ENCODE measurements at places on chromosomes 2 and 18. TPM values are rescaled to one million over a fixed set of nuclear protein-coding genes. Genes with fewer than 3 reads are reported as not detected.

PRLH gene
- total RNA-seq, result not detected

DYNAP gene
- not detected for total RNA-seq

PRKAG3 gene
- total RNA-seq, result not detected

TUBB8B gene
- not detected for total RNA-seq

TRIM43 gene
- total RNA-seq, result not detected

KANSL3 gene
- 39.1 TPM for total RNA-seq

DNA sequence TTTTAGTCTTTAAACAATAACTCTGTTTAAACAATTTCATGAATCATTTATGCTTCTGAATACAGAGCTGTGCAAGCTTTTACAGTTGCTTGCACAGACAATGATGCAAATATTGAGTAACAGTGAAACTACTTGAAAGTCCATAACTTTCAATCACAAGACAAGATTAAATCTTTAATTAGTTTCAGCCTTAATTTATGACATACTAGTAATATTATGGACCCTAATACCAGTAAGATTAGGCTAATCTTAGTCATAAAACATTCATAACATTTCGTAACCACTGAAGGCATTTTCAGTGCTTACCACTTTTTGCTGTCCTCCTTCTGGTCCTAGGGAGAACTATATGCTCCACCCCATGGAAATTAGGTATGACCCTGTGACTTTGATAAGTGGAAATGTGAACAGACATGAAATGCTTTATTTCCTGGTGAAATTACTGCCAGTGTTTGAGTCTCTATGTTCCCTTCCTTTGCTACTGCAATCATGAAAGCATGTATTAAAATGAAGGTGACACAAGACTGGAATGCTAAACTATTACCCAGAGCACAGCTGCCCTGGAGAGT lies 1.8 kb upstream of the COBLL1 start:
- DNase-seq, result no peak
- H3K27me3 ChIP-seq, result peaks cover 25% of the 10 kb centered on the region
- peaks cover 9% of the 10 kb centered on the region for H3K4me1 ChIP-seq
- no peaks in the 10 kb centered on the region for H3K36me3 ChIP-seq

DNA sequence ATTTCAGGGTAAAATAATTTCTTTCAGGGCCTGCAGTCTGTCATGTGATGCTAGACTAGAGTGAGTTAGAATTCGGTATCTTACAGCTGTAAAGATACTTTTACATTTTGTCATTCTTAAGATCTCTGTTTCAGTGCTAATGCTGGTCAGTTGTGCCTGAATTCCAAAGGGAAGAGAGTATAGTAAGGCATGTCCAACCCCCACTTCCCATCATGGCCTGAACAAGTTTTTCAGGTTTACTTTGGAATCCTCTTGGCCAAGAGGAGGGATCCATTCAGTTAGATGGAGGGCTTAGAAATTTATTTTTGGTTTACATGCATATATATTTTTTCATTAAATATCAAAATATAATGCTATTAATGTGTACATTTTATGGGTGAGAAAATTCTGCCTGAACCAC lies 596.6 kb downstream of the XIRP2 start:
- H3K4me1 ChIP-seq, result no peaks in the 10 kb centered on the region
- H3K27me3 ChIP-seq, result no peaks in the 10 kb centered on the region
- H3K27ac ChIP-seq, result no peak overlapping the region
- H3K4me3 ChIP-seq, result no peak overlapping the region
- no peaks in the 10 kb centered on the region for H3K36me3 ChIP-seq
- DNase-seq, result no peak

- H3K4me1 ChIP-seq, result no peaks in the 10 kb centered on the region
- H3K27ac ChIP-seq, result no peak overlapping the region
- H3K4me3 ChIP-seq, result no peak overlapping the region
- no peaks in the 10 kb centered on the region for H3K36me3 ChIP-seq
- H3K27me3 ChIP-seq, result peaks cover 7% of the 10 kb centered on the region
- DNase-seq, result no peak
These were observed 85.7 kb downstream of the PXDN start for GRCh38 chr2:1658394-1659151.

DNA sequence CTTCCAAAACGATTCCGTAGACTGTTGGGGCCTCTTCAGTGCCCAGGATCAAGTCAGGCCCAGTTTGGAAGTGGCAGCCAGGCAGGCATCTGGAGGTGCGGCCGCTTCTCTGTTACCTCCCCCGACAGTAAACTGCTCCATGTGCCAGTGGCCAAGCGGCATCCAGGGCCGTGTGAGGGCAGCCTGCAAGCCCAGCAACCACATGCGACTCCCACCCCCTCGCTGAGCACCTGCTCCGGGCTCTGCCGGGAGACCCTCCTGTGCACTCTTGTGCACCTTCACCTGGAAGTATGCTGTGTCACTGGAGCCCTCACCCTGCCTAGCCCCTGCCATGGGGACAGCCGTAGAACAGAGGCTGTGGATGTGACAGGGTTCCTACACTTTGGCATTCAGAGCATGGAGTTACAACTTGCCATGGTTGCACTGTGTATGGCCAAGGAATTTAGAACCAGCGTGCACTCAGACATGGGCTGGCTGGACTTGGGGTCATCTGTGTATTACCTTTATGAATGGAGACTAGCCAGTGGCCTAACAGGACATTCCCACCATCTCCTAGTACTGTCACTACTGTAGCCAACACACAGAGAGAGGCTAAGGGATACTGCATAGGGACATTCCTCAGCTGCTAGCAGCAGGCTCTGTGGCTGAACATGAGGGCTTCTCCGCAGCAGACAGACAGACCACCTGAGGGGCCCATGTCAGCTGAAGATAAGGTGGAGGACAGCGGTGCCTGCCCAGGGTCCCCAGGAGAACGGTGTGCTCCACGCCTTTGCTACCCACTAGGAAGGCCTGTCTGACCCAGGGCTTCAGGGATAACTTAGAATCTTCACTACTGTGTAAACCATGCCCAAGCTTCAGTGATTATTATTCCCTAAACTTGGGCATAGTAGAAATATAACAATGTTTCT lies 25.0 kb upstream of the FAHD2A start:
- no peak overlapping the region for H3K27ac ChIP-seq
- no peak overlapping the region for H3K4me3 ChIP-seq
- no peaks in the 10 kb centered on the region for H3K4me1 ChIP-seq
- H3K36me3 ChIP-seq, result no peaks in the 10 kb centered on the region
- peaks cover 12% of the 10 kb centered on the region for H3K27me3 ChIP-seq

GRCh38 chr2:18247282-18248110 lies 313.0 kb downstream of the RDH14 start:
- peaks cover 5% of the 10 kb centered on the region for H3K27me3 ChIP-seq
- H3K36me3 ChIP-seq, result no peaks in the 10 kb centered on the region
- H3K4me1 ChIP-seq, result no peaks in the 10 kb centered on the region
- no peak overlapping the region for H3K27ac ChIP-seq

DNA sequence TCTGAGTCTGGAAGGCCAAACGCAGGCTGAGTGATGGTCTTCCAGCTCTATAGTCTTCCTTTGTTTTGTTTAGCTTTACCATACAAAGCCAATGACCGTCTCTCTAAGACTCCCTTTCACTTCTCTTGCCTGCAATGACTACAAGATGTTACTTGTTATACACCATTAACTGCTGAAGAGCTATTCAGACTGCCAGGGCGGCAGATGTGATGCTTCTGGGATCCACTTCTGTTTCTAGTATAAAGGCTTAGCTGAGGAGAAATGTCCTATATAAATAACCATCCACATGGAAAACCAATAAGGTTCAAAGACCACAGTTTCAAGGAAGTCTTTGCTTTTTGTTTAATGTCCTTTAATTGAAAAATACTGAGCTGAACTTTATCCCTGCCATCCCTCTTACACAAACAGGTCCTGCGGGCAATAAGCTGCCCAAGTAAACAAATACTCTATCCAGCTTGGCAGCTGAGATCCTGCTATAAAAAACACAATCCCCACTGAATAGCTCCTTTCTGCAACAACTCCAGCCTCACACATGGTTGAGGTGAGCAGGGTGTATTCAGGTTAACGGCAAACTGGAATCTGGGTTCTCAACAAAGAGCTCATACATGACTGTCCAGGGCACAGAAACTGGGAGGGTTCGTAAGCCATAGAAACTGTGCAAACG lies 124.6 kb downstream of the VIT start:
- H3K4me1 ChIP-seq, result no peaks in the 10 kb centered on the region
- H3K27me3 ChIP-seq, result no peaks in the 10 kb centered on the region
- H3K36me3 ChIP-seq, result no peaks in the 10 kb centered on the region

DNA sequence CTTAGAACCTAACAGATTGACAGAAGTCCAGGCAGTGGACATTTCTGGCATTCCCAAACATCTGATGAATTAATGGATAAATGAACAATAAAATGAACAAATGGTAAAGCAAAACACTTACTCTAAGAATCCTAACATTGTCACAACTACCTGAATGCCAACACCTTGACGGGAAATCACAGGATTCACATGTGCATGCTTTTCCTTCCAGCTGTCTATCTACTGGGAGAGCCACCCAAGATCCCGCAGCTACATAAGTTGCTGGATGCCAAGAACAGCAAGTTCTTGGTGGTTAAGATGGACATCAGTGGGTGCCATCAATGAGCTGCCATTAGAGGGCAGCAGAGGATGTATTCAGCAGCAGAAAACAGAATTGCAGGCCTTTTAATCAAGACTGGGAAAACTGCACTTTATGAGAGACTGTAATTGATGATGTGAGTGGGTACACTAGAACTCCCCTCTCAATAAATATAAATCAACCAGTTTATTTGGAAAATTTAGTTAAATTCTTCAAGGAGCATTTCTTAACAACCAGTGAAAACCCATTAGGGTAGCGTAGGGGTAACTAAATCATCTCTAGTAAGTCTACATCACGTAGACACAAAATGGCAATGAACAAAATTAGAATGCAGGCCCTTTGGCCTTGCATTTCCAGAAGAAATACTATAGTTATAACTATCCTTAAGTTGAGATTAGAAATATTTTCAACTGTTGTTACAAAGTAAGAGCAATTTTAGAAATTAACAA lies 45.6 kb downstream of the SESTD1 start:
- DNase-seq, result peak; percentile 72
- no peaks in the 10 kb centered on the region for H3K4me1 ChIP-seq
- H3K4me3 ChIP-seq, result no peak overlapping the region
- no peaks in the 10 kb centered on the region for H3K36me3 ChIP-seq
- H3K27ac ChIP-seq, result no peak overlapping the region

DNA sequence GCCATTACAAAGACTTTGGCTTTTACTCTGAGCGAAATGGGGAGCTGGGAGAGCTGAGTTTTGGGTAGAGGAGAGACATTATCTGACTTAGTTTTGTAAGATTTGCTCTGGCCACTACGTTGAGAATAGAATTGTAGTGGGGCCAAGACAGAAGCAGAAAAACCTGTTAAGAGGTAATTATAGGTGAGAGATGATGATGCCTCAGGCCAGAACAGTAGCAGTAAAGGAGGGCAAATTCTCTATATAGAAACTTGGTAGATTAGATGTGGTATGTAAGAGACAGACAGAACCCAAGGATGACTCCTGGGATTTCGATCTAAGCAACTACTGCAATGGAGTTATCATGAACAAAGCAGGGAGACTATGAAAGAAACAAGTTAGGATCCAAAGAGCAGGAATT lies 17.4 kb upstream of the CREB1 start:
- no peak overlapping the region for H3K4me3 ChIP-seq
- no peak overlapping the region for H3K27ac ChIP-seq
- H3K4me1 ChIP-seq, result peaks cover 45% of the 10 kb centered on the region
- H3K36me3 ChIP-seq, result peaks cover 6% of the 10 kb centered on the region
- no peaks in the 10 kb centered on the region for H3K27me3 ChIP-seq

- peaks cover 14% of the 10 kb centered on the region for H3K27me3 ChIP-seq
- DNase-seq, result no peak
- no peak overlapping the region for H3K4me3 ChIP-seq
- H3K27ac ChIP-seq, result no peak overlapping the region
These were observed 445.2 kb downstream of the IRS1 start for GRCh38 chr2:226354434-226354833.

DNA sequence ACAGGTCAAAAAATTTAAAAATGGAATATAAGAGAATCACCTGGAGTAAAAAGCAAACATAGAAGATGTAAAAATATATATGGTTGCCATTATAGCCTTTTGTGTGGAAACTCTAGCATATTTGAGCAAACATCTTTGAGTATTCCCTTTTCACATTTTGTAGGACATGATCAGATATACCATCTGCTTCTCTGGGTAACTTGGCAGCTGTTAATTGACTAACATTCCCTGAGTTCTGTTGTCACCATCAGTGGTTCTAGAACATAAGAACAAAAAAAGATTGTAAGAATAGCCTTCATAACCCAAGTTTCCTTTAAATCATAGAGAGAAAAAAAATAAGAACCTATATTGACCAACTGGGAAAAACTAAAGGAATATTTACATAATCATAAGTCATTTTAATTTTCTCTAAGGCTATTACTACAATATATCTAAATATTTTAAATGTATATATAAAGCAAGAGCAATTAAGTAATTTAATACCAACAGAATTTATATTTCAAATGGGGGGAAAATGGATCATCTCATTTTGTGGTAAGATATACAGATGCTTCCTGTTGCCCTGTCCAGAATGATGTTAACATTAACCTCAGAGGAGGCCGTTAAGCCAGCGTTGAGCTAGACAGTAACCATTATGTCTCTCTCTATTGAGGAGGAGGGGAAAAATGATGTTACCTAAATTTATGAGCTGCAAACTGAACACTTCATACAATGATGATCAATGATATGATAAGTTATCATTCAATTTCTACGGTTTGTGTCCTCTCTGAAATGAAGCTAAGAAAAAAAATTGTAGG lies 9.8 kb upstream of the INO80D start:
- H3K4me1 ChIP-seq, result peaks cover 6% of the 10 kb centered on the region
- H3K36me3 ChIP-seq, result no peaks in the 10 kb centered on the region
- no peaks in the 10 kb centered on the region for H3K27me3 ChIP-seq
- no peak overlapping the region for H3K27ac ChIP-seq

GRCh38 chr2:219570194-219570923 lies 980 bp downstream of the OBSL1 start:
- peak overlapping the region; percentile 43 for H3K4me3 ChIP-seq
- H3K27ac ChIP-seq, result no peak overlapping the region
- H3K4me1 ChIP-seq, result no peaks in the 10 kb centered on the region
- H3K36me3 ChIP-seq, result no peaks in the 10 kb centered on the region
- peak; percentile 34 for DNase-seq

GRCh38 chr18:70075906-70076305 lies 128.2 kb upstream of the CD226 start:
- H3K4me1 ChIP-seq, result peaks cover 2% of the 10 kb centered on the region
- H3K36me3 ChIP-seq, result peaks cover 11% of the 10 kb centered on the region
- H3K4me3 ChIP-seq, result no peak overlapping the region
- DNase-seq, result no peak

DNA sequence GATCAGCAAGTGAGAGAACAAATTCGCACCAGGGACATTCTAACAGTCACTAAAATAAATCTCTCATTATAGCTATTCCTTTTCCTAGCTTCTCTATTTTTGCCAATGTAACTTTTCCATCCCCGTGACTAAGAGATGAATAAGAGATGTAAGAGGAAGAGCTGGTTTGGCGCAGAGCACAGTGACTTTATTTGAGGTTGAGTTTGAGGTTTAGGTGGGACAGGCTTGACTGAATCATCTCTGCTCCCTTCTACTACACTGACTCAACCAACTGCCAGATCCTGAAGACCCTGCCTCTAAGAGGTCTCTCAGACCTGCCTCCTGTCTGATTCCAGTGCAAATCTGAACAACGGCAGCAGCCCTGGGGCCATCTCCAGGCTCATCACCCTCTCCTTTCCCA lies 28.0 kb downstream of the RFX8 start:
- peaks cover 2% of the 10 kb centered on the region for H3K27me3 ChIP-seq
- H3K4me3 ChIP-seq, result no peak overlapping the region
- DNase-seq, result peak; percentile 20

Data from activated CD4-positive, alpha-beta T cell treated with anti-CD3 and anti-CD28 coated beads for 36 hours (primary cell).